ENCODE measurements at places on chromosomes 5 and 9.

DNA sequence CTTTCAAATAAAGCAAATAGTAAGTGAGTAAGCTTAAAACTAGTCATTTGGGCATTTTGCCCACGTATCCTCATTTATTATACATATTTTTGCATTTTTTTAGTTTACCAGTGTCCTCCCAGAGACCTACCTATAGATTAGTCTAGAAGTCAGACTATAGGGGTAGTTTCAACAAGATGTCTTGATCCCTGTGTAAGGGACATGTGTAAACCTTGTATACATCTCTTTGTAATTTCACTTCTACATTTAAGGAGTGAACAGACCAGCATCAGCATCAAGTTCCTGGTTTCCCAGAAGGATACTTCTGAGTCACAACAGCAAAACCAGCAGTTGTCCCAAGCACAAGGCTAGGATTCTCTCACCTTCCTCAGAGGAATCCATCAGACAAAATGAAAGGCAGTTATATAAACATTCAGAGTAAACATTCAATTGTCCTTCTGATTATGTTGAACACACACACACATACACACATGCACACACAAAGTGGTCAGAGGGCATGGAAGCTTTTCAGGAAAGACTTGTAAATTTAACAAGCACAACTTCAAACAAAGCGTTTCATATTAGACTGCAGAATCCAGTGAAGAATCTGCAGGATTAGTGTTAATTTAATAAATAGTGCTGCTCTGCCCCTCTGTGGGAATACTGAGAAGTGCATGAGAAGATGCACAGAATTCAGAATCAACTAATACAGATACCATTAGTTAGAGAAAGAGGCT, 55.4 kb downstream of the HINT1 start:
- no peak for DNase-seq

GRCh38 chr5:104344809-104345208, 782.2 kb upstream of the NUDT12 start:
- no peak for DNase-seq

DNA sequence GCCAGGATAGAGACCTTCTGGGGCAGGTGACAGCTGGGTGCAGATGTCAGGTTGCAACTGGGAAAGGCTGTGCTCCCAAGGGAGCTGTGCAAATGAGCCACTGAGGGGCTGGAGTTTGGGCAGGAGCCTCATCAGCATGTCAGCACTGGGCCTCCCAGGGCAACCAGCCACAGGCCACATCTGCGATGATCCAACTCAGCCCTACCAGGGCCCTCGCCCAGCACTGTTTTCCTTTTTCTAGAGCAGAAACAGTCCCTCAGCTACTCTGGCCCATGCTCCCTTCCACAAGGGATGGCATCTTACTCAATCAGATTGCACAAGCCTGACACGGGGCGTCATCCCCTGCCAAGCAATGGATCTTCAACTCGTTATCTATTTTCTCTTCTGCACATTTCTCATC, 24.8 kb downstream of the NIPAL4 start:
- DNase-seq, result no peak

DNA sequence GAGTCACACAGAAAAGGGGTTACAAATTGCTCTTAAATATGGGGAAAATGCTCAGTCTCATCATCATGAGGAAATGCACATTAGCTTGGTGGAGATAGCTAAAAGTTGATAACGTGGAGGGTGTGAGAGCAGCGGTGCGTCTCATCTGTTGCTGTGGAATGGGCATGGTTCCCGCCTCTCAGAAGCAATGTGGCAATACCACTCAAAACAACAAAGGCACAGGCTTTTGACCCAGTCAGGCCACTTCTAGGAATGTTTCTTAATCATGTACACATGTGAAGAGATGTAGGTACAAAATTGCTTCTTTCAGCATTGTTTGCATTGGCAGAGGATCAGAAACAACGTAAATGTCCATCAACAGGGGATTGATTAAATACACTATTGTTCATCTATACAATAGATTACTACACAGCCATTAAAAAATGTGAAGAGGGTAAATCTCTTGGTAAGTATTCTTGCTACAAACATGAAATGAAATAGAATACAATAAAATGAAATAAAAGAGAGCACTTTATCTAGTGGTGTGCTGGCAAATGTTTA, 212.6 kb upstream of the MSX2 start:
- no peak for DNase-seq

DNA sequence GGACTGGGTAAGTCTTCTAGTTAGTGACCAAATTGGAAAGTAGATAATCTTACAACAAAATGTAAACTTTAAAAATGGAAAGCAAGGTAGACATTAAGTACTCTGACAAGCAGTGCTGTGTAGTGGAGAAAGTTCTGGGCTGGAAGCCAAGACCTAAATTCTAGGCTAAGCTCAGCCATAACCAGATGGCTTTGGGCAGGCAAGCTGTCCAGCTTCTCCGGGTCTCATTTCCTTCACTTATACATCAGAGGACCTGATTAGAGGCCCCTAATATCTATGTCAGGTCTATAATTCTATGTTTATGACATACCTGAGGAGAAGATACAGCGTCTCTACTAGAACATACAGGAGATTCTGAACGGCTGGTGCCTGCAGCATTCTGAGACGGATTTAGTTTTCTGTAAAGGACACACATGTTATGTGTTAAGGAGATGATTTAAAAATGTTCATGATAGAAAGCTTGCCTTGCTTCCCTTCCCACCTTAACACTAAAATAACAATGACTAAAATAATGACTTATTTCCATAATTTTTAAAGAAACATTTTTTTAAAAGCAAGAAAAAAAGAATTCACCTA, 61.2 kb downstream of the ELL2 start:
- no peak for DNase-seq

DNA sequence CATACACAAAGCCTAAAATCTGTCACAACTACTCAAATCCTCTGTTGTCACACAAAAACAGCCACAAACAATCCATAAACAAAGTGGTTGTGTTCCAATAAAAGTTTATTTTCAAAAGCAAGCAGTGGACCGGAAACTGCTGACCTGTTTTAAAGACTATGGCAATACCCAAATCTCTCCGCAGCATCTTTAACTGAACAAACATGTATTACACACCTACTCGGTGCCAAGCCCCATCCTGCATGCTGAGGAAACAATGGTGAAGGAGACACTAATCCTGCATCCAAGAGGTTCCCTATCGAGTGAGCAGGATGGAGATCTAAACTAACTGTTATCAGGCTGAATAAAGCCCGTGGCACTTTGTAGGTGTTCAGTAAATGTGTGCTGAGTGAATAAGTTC, 11.2 kb downstream of the CDK5RAP2 start:
- no peak for DNase-seq

DNA sequence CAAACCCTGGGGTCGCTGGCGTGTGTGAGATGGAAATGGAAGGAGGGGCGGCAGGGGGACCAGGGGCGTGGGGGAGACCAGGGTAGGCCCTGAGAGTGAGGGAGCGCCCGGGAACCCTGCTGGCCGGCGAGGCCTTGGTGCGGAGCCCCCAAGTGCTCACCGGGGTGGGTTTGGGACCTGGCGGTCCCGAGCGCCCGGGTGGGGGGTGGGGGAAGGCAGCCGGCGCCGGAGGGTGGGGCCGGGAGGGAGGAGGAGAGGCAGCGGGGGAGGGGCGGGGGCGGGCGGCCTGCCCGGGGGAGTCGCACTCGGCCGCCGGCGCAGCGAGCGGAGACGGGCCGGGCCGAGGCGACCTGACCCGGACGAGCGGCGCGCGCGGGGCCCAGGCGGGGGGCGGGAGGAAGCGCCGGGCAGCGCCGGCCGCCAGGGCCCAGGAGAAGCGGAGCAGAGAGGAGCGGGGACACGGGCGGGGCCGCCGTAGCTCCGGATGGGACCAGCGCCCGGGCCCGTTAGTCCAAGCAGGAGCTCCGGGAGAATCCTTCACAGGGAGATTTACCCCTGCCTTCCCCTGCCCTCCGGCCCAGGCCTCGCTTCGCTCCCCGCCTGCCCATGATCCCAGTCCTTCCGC, at the start of gene NPR2:
Gene NPR2 (plus strand): TSS at position 295 of the 625 bp plus-strand sequence. CDS start 818 bp downstream, outside the sequence.
- DNase-seq, result no peak
